ENCODE measurements at places on chromosomes 5 and 9.

- DNase-seq: no peak
These were observed 190.0 kb upstream of the GRAMD2B start for GRCh38 chr5:126233256-126233655.

- DNase-seq: no peak
These were observed 119.1 kb upstream of the CLINT1 start for GRCh38 chr5:157978061-157978460.

GRCh38 chr5:20109326-20109725 lies 121.3 kb upstream of the CDH18 start:
- DNase-seq: no peak

DNA sequence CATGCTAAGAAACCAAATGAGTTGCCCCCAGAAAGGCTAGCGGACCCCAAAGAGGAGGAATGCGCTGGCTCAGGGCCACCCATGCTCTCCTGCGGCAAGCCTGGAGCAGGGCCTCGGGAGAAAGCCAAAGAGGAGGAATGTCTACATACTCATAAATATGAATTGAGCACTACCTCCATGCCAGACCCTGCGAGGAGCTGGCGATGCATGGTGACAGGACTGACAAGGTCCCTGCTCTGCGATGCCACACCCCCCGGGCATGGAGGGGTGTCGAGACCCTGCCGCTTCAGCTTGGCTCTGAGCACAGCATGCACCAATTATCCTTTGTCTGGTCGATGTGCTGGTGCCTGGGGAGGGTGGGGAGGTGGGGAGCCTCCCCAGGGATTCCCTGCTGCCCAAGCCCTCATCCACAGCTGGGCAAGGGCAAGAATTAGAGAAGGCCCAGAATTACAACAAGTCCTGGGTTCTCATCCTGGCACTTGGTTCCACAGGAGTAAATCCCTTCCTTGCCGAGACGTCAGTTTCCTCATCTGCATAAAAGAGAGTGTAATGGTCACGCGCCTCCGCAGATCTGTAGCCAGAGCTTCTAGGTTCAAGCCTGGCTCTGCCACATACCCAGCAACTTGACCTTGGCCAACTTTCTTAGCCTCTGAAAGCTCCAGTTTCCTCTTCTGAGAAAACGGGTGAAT lies 74.4 kb downstream of the FAM114A2 start:
- no peak for DNase-seq

- no peak for DNase-seq
These were observed 131.1 kb upstream of the MPDZ start for GRCh38 chr9:13410566-13411031.

DNA sequence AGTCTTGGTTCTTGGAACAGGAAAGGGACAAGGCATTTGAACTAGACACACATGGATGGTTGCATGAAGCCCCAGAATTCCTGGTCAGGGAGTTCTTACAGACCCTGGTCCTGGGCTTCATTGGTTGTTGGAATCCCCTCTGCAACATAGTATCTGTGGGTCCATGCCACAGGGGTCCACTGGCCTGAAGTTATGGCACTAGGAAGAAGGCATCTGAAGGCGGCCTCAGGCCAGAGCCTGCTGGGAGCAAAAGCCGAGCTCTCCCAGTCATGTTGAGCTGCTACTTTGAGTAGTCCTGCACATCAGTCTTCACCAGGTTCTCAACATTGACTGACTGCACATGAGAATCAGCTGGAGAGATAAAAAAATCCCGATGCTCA lies 71.1 kb upstream of the PITX1 start:
- no peak for DNase-seq

- DNase-seq: no peak
These were observed 42.6 kb upstream of the TNFAIP8 start for GRCh38 chr5:119313197-119313596.

DNA sequence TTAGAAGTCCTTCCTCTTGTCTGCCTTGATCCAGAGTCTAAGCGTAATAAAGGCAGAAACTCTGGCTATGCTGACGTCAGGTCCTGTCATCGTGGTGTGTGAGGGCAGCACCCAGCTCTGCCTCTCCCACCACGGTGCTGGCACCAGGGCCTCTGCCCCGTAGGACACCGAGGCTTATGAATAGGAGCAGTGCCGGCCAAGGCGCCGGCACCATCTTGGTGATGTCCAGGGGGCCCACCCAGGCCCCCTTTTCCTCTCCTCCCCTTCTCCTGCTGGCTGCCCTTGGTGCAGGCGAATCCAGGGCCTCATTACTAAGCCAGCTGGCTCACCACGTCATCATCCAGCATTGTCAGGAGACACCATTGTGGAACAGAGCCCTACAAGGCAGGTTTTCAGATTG lies 252.3 kb downstream of the FANCC start:
- DNase-seq: no peak

DNA sequence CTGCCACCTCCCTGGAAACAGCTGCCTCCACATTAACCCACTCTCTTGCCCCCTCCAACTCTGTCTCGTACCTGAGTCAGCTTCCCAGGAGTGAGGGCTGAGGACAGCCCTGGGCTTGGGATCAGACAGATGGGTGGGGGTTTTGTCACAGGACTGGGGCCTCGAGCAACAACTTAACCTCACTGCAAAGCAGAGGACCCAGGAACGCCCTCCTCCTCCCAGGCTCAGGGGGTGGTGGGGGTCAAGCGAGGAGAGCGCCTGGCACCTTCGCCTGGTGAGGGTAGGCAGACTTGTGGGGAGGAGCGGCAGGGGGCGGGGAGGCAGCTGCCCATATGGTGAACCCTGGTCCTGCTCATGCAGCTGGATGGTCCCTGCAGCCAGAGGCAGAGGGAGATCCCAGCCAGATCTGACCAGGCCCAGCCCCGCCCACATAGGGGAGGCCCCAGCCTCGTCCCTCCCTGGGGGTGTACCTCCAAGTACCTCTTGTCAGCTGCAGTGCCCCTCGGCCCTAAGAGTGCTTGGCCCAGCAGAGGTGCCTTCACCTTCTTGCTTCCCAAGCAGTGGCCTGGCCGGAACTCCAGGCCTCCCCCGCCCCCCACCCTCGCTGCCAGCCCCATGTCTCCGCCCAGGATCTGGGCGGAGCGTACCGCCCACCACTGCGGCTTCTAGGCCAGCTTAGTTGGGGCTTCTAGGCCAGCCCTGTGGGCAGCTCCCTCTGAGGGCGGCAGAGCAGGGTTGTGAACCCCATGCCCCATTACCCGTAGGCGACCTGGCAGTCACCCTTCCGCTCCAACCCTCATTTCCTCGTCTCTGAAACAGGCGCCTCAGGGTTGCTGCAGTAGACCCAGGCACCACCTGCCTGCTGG lies at the start of gene SARDH:
TSS of gene SARDH (minus strand) at position 579 of the 866 bp plus-strand sequence. CDS start 4,179 bp downstream, outside the sequence.
- DNase-seq: peak; percentile 95

DNA sequence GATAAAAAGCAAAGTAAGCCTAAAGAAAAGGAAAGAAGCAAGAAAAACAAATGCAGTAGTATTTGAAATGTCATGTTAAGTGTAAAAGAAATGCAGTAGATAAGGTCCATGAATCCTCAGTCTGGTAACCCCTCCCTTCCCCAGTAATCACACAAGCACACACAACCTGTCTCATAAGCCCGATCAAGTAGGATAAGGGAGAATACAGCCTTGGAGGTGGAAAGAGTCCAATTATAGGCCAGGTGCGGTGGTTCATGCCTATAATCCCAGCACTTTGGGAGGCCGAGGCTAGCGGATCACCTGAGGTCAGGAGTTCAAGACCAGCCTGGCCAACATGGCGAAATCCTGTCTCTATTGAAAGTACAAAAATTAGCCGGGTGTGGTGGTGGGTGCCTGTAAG lies 117.9 kb downstream of the GADD45G start:
- DNase-seq: peak; percentile 68

DNA sequence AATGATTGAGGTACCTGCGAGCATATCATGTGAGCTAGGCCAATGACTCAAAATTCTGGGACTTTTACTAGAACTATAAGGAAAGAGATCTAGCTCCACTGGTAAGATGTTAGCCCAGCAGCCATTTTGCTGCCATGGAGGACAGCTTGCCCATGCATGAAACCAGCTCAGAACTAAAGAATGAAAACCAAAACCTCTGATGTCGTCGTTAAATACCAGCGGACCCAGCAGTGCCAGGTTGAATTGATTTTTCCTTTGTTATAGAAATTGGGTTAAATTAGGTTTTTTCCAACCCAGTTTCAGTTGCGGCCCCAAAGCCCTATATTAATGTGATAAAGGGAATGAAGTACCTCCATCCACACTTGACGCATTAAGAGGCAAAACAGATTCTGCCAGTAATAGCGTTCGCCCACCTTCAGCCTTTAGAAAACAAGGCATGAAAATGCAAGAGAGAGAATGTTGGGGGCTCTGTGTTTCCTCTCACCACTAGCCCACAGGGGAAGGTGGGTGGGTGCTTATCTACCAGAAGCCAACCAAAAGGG lies 5.5 kb upstream of the ITK start:
- no peak for DNase-seq

DNA sequence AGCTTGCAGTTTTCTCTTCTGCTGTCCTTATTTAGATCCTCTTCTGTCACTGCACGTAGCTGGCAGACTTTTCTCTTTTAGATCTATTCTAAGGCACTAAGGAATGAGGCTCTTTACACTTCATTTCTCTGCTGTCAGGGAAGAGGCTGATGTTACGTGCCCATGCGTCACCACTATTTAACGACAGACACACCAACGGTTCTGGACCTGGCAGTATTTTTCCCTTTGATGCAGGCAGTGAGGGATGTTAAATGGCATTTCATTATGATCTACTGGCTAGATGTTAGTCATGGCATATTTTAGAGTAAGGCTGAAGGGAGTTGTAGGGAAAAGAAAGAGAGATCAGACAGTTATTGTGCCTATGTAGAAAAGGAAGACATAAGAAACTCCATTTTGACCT lies 8.2 kb upstream of the CRHBP start:
- no peak for DNase-seq

DNA sequence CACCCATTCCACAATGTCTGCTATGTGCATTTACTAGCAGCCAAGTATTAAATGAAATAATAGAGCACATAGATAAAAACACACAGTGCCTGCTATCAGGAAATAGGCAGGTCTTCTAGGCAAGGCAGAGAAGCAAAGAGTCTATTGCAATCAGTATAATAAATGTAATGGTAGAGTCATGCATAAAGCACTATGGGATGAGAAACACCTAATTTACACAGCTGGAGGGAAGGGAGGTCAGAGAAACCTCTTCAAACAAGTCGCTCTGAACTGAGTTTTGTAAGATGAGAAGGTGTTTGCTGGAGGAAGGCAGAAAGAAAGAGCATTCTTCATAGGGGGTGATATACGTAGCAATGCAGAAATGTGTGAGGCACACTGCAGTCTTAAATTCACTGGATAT lies 341.0 kb upstream of the DMAC1 start:
- DNase-seq: no peak

DNA sequence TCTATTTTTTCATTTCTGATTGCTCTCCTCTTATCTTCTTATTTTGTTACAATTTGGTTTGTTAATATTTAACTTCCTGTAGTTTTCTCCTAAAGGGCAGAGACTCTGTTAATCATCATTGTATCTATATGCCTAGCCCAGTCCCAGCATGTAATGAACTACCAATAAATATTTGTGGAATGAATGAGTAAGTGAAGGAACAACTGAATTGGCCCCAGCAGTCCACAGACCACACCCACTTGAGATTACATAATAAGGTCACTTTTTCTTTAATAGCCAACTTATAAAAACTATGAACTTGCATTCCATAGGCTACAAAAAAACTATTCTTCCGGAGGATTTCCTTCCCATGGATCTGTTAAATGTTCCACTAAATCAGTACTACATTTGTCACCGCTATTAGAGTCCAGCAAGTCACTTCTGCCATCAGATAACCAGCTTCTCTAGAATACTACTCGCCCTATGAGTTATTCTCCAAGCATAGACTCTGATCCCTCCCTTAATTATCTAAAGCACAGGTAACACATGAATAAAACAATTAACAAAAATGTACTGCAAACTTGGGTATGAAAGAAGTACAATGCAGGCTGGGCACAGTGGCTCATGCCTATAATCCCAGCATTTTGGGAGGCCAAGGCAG lies 27.5 kb upstream of the TNPO1 start:
- no peak for DNase-seq

DNA sequence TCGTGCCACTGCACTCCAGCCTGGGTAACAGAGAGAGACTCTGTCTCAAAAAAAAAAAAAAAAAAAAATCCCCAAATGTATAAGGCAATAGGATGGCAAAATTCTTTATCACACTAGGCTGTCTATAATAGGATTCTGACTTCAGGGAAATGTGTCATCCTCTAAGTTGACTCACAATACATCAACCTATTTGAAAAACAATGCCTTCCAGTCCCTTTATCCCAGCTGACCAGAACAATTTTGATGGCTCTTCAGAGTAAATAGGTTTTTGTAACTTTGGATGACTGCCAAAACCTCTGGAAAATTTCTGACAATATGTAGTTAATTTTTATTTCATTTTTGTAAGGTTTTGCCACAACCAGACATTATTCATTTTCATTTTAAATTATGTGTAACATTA lies 184.1 kb downstream of the CCDC192 start:
- no peak for DNase-seq

DNA sequence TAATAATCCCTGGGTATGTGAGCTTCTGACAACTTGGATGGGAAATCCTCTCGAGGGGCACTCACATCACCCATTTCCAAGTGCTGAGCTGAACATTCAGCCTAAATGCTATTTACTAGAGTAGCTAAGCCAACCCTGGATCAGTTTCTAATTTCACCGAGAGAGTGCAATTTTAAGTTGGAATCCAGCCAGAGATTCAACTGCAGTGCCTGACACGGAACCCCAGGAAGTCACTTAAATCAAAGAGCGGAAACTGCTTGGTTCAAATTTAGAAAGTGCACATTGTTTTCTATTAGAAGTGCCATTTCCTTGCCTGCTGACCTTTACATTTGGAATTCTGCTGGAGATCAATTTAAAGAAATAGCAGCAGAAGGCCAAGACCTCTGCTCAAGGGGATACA lies 8.8 kb downstream of the SPRY4 start:
- peak; percentile 92 for DNase-seq

- DNase-seq: peak; percentile 31
These were observed 43.4 kb downstream of the NXNL2 start for GRCh38 chr9:88578121-88579049.

DNA sequence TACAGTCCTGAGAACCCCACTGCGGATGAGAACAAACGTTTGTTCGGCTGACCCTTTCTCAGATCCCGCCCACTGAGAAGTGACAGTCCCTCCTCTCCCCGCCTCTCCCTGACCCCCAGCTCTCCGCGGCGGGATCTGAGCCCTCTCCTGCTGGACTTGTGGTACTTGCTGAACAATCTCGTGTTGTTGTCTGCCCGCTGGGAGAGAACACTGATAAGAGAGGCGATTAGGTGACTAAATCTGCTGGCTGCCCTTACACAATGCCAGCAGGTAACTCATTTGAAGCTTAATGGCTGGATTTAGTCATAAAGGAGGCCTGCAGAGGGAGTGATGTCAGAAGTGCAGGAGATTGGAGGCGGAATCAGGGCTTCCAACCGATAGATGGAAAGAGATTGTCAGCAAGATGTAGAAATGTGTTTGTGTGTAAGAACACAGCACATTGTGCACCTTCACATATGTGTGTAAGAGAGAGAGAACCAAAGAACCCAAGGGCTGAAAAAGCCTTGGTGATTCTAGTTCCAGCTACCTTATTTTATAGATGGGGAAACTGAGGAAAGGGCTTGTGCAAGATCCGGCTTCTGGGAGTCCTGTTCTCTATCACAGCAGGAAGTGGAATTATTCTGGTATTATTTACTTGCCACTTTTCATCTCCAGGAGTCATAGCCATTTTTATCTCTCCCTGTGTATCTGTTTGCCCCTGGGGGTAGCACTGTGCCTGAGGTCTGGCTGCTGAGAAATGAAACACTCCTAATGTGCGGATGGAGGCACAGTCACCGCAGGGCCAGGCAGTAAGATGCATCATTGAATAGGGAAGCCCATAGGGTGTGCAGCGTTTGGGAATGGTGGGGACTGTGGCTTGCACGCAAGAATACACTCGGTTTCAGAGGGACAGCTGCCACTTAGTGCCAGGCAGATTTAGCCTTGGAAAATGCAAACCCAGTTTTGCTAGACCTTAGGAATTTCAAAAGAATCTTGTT lies 203.7 kb upstream of the MSX2 start:
- no peak for DNase-seq
